NCI-H1436 treated with DMSO at 0.1 percent for 48 hours (cell line): ENCODE measurements at places on chromosomes 4 and X.

- DNase-seq: no peak
Measured at GRCh38 chrX:100994352-100995281, 25.1 kb downstream of the ARL13A start.

- DNase-seq: no peak
Measured at GRCh38 chr4:136881666-136882065, 650.6 kb downstream of the PCDH18 start.

DNA sequence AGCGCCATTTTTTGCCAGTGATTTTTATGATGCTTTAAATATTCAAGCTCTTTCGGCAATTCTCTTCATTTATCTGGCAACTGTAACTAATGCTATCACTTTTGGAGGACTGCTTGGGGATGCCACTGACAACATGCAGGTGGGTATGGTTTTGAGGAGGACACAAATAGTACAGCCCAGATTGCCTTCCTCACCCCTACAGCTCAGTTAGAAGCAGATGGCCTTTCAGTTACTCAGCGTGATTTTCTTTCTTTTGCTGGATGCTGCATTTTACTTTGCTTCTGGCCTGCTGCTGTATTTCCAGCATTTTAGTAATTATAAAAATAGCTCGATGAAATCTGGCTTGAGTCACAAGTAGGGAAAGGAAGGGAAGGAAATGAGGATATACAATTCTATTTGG is 114.7 kb downstream of the SLC4A4 start:
- DNase-seq: no peak

DNA sequence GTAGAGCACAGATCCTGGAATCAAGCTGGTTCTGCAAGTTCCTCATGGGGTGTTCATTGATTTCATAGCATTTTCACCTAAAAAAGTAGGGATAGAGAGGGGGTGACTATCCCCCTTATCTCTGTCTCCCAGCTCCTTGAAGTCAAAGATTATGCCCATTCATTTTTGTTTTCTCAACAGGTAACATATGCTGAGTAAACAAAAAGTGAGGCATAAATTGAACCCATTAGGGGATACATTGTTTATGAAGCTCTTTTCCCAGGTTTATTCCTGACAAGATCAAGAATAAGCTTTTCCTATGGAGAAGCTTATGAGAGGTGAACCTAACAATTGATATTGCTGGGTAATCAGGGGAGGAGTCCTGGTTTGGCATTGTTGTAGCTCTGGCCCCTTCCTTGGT is 9.2 kb upstream of the ANAPC4 start:
- no peak for DNase-seq

DNA sequence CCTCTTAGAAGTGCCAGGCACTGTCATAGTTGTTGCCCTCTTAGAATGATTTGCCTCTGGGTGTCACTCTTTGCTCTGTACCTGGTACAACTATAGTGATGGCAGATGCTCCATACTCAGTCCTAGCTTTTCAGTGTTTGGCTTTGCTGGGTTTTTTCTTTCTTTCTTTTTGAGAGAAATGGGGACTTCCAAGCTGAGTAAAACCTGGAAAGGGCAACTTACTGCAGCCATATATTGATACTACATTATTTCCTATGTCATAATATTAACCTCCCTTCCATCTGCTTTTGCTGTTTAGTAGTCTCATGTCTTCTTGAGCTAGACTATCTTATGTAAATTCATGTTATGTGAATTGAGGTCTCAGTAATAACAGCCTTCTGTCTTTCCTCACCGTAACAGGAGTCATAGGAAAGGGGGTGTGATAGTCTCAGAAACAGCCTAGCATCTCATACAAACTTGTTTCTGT is 49.0 kb downstream of the NIPAL1 start:
- no peak for DNase-seq

- no peak for DNase-seq
Measured at GRCh38 chr4:38210396-38211114, 250.4 kb downstream of the PTTG2 start.

DNA sequence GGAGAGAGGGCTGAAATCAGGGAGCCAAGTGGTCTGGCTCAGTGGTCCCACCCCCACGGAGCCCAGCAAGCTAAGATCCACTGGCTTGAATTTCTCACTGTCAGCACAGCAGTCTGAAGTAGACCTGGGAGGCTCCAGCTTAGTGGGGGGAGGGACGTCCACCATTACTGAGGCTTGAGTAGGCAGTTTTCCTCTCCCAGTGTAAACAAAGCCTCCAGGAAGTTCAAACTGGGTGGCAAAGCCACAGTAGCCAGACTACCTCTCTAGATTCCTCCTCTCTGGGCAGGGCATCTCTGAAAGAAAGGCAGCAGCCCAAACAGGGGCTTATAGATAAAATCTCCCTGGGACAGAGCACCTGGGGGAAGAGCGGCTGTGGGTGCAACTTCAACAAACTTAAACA is 88.1 kb downstream of the NPFFR2 start:
- no peak for DNase-seq

- DNase-seq: no peak
Measured at GRCh38 chr4:107392951-107393350, 327.1 kb downstream of the PAPSS1 start.

DNA sequence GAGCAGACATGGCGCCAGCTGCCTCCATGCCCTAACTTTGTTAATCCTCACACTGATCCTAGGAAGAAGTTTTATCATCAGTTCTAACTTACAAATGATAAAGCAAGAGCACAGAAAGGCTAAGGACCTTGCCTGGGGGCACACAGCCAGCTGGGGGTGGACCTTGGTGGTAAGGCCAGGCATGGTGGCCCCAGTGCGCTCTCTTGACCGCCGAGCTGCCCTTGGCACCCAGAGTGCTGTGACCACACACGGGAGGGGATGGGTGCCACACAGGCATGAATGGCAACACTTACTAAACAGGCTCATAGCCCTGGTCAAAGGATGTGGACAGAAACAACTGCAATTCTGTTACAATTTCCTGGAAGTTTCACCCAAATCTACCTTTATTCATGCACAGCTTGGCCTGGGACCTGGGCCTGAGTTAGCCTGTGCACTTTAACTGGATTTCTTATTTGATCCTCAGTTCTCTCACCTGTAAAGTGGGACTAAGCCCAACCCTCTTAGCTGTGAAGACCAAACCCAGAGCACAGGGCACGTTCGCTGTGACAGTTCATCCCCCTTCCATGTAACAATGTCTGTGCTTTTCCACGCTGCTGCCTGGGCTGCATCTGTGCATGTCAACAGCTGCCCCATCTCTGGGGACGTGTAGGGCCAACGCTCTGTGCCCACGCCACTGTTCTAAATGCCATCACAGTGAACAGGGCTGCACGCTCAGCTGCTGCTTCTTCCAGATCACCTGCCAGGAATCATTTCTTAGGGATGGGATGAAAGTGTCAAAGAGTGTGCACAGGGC is 44.8 kb downstream of the ACOX3 start:
- DNase-seq: no peak
